ENCODE measurements at places on chromosomes 6 and 20. TPM values are rescaled to one million over a fixed set of nuclear protein-coding genes. Genes with fewer than 3 reads are reported as not detected.

ISM1 gene
- total RNA-seq, result 2.4 TPM

DNA sequence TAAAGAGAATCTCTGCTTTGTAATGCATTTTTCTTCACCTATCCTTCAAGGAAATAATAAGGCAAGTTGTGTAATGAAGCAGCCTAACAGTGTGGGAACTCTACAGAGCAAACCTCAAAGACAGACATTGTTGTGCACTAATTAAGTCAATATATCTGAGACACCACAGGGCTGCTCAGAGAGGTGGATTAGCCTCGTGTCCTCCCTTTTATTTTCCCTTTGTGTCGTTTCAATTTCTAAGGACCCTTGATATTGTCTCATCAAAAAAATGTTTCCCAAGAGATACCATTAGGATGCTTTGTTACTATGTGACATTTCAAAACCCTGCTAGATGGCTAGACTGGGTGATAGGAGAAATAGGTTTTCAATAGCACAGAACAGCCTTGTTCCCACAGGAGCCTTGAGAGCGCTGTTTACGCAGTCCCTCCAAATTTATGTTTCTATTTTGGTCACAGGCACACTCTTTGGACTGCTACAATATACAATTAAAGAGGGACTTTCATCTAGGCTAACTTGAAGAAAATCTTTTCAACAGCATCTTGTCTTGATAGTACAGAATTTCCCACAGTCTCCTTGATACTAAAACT, 23.1 kb downstream of the UBE3D start:
- H3K27ac ChIP-seq, result no peak overlapping the region
- H3K27me3 ChIP-seq, result no peaks in the 10 kb centered on the region
- no peak for DNase-seq
- no peaks in the 10 kb centered on the region for H3K36me3 ChIP-seq

DNA sequence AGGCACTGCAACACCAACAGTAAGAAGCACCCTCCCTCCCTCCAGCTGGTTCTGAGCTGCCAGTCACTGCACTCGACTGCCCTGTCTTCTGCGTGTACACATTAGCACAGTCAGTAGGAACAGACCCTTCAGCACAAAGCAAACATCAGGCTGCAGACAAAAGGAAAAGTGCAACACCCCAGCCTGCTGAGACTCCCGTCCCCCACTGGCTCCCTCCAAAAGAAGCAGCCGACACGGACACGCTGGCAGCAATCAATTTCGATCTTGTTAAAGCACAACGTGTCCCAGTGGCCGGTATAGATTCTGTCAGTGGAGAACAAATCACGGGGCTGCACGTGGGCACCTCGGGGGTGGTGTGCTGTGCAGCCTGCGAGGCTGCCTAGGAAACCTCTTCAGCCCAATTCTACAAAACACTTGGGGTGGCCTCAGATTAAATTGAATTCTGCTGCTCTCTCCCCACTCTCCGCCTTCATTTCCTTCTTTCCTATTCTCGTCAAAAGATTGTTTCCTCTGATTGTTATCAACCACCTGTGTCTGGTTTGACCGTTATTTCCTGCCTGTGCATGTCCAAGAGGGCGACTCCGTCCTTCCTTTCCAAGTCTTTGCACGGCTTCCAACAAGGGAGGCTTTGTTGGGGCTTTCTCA, 38.7 kb downstream of the TRAF3IP2 start:
- peak overlapping the region; percentile 84 for H3K27ac ChIP-seq
- no peaks in the 10 kb centered on the region for H3K27me3 ChIP-seq
- no peak for DNase-seq

DNA sequence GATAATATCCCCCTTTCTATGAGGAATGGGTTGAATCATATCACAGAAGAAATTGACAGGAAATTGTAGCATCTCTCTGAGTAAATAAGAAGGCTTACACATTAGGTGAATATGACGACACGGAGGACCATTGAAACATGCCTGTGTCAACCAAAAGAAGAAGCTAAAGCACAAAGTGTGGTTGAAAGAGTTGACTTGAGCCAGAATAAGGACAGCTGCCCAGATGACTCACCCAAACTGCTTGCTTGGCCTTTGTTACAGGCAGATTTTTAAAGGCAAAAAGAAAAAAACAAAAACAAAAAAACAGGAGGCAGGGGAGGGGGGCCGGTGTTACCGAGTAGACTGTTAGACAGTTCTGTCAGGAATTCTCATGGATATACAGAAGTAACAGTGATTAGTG, 129.8 kb upstream of the EDN1 start:
- DNase-seq, result no peak
- H3K4me3 ChIP-seq, result no peak overlapping the region
- H3K4me1 ChIP-seq, result no peaks in the 10 kb centered on the region
- H3K27me3 ChIP-seq, result no peaks in the 10 kb centered on the region
- no peak overlapping the region for H3K27ac ChIP-seq

CALHM5 gene
- total RNA-seq, result 1.3 TPM
